ENCODE measurements at places on chromosomes 1 and 21. TPM values are rescaled to one million over a fixed set of nuclear protein-coding genes. Genes with fewer than 3 reads are reported as not detected.

OR2T11 gene
- not detected for total RNA-seq

IGSF9 gene
- total RNA-seq = 5.9 TPM

DNA sequence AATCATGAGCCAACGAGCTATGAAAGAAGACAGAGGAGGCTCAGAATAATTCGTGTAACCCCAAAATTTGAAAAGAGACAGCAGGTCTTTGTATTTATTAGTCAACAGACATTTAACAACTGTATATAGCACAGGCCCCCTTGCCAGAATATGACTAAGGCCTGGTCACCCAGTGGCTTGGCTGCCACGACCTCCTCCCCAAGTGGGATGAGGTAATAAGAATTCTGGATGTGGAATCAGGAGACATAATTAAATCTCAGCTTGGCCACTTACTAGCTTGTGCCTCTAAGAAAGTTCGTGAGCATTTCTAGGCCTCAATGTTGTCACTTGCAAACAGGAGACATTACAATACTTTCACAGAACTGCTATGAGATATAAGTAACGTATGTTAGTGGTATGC lies 134.2 kb upstream of the TNFSF4 start:
- no peak for DNase-seq

DNA sequence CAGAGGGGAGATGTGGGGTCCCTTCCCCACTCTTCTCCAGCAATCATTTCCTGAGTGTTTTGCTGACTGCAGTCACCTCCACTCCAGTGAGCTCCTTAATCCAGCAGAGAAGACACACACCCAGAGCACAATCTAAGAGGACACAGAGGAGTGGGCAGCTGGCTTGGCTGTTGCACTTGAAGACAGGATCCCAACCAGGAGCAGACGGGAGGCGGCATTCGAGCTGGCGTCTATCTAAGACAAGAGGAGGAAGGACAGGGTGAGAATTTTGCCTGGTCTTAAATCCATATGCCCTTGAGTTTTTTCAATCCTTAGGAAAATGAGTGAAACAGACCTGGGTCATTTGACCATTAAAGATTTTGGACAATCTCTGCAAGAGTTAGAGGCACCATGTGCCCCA lies 56.1 kb upstream of the SIM2 start:
- DNase-seq = no peak

DNA sequence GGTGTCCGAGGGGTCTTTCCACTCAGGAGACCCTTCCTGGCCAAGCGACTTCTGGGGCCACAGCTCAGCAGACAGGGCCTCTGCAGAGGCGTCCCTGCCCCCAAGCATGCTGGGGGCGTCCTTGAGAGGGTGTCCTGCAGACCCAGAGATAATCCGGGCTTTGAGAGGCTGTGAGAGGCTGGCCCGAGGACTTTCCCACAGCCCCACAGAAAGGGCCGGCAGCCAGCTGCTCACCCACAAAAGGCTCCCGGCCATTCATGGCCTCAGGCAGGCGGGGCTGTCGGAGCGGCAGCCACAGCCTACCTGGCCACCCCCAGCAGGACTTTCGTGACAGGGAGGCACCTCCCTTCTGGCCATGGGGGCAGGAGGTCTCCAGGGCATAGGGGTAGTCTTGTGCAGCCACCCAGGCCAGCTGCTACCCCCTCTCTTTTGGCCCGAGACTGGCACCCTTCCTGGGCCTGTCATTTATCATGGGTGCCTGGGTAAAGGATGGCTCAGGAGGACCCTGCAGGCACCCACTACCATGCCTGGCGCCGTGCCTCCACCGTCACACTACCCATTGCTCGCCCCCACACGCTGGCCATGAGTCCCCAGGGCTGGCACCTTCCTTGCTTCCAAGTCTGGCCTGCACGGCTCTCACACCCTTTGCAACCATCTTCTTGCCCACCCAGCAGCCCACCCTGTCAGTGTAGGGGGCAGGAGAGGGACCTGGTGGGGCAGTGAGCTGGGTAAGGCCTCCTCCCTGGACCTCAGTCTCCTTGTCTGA lies 11.1 kb upstream of the TNFRSF14 start:
- no peak for DNase-seq

DNA sequence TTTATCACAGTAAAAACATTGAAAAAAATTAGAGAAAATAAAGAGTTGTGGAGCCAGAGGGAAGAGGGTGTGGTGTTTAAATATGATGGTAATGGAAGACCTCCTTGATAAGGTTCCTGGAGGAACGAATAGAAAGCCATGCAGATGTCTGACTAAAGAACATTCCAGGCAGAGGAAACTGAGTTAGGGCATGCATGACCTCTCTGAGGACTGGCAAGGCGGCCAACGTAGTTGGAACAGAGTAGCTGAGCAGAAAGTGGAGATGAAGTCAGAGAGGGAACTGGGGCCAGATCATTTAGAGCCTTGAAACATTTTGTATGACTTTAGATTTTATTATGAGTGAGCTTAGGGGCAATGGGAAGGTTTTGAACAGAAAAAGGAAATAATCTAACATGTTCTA lies 377.5 kb downstream of the HLX start:
- DNase-seq = no peak

PINK1 gene
- 117 TPM for total RNA-seq

GRCh38 chr1:25700144-25700523 lies 83.5 kb downstream of the MAN1C1 start:
- no peak for DNase-seq

GBP6 gene
- 0.47 TPM for total RNA-seq

- no peak for DNase-seq
These were observed 3.7 kb downstream of the FASLG start for GRCh38 chr1:172662464-172663109.

DNA sequence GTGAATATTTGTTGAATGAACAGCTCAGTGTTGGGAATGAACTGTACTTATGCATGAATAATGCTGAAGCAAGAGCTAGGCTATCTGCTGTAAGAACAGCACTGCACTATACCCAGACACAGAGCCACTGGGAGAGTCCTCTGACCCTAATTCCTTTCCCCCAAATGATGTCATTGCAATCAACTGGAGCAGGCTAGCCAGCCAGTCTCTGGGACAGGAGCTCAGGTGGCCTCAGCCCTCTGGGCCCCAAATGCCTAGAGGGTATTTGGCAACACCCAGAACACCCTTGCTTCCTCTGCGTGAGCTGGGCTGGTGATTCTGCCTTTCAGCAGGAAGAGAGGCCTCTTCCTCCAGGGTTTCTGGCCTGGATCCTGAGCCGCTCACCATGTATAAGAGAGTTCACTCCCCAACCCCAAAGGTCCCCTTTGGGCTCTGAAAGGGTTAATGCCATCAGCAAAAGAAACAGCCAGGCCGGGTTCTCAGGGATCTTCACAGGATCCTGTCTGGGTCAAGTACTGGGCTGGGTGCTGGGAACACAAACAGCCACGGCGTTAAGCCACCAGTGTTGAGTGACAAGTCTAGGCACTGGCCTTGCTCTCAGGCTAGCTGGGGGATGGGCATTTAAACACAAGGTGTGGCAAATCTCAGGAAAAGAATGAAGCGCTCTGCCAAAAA lies 3.7 kb upstream of the PADI4 start:
- DNase-seq = no peak

- no peak for DNase-seq
These were observed 174.2 kb downstream of the RUNX1 start for GRCh38 chr21:34874684-34875513.

GRCh38 chr1:219788091-219788490 lies 140.3 kb downstream of the SLC30A10 start:
- DNase-seq = no peak

GRCh38 chr1:41708332-41708731 lies 210.4 kb downstream of the HIVEP3 start:
- DNase-seq = no peak

DNA sequence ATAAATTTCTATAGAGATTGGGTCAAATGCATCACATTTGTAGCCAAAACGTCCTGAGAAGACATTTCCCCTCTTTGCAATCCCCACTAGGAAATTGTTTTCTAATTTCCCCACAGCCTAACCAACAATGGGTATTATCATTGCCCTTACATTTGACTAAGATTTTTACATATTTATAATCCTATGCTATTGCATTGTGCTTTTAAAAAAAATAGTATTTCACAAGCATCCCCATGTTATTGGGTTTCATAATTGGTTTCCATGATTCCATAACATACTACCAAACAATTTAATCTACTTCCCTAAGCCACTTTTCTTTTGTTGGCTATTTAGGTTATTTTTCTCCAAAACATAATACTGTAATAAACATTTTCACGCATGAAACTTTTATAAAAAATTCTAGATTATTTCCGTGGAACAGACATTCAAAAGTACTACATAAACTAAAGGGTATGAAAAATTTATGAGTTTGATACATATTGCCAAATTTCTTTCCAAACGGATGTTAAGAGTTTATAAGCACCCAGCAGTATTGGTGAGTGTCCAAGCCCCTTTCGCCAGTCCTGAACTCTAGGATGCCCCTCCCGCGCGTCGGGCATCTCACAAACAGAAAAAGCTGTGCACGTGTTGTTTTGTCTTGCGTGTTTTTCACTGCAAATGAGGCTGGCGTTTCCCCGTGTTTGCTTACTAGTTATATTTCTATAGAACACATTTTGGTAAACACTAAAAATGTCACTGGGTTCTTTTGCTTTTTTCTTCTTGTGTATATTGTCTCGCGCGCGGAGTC lies 2.0 kb upstream of the LHX4 start:
- DNase-seq = no peak

DNA sequence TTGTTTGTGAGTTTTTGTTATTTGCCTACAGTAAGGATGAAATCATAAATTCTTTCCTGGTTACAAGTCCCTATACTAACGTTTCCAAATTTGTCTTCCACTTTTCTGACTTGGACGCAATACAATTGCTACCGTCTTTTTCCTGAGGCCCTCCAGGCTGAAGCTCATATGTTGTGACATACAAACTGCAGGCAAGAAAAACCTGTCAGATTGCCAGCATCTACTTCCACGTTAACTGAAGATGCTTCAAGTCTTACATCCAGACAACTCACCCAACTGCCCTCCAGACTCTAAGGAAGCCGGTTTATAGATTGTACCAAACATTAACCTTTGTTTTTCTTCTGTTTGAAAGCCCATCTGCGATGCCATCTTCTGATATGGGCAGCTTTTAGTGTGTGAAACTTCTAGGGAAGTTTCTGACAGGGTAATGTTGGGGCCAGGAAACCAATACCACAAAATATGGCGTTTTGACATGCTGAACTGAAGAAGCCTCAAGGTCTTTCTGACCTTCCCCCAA lies 21.4 kb upstream of the RNF11 start:
- DNase-seq = no peak

S100A12 gene
- 4.1 TPM for total RNA-seq

CIART gene
- 2.5 TPM for total RNA-seq

DNA sequence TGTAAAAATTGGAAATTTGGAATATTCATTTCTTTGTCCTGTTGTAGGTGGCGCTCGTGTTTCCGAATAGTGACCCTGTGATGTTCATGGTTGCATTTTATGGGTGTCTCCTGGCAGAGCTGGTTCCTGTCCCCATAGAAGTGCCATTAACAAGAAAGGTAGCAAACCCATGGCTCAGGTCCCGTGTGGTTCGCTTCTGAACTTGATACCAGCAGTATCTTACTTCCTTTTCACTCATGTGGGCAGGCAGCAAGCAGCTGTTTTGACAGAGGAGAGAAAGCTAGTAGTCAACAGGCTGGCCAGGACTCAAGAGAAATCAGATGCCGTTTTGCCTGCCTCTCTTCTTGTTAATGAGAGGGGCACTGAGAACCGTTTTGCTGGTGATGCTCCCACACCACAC lies 72.8 kb downstream of the S100B start:
- no peak for DNase-seq

COA7 gene
- total RNA-seq = 25.6 TPM

Data from occipital lobe (tissue), 3 donors.